ENCODE measurements at places on chromosomes 3 and 15.

- DNase-seq, result no peak
Measured at GRCh38 chr3:157912514-157913451, 193.4 kb downstream of the SHOX2 start.

GRCh38 chr3:168065569-168065968, 30.2 kb downstream of the GOLIM4 start:
- DNase-seq, result no peak

GRCh38 chr3:100810671-100811070, 101.4 kb downstream of the TFG start:
- DNase-seq, result no peak

DNA sequence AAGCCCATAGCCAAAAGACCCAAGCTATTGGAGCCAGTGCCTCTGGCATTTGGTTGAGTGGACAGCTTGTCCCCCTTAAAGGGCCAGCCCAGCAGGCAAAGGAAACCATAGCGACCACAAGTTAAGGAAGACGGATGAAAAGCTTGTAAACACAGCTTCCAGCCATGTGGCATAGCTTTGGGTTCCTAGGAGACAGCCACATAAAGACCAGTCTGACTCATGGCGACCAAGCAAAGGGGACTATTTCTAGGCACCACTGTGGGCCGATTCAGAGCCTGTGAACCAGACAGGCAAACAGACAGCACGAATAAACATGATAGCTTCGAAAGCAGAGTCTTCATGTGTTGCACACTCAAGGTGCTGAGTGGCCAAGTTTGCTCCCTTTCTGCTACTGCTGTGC, 30.5 kb upstream of the SRGAP3 start:
- DNase-seq, result no peak

DNA sequence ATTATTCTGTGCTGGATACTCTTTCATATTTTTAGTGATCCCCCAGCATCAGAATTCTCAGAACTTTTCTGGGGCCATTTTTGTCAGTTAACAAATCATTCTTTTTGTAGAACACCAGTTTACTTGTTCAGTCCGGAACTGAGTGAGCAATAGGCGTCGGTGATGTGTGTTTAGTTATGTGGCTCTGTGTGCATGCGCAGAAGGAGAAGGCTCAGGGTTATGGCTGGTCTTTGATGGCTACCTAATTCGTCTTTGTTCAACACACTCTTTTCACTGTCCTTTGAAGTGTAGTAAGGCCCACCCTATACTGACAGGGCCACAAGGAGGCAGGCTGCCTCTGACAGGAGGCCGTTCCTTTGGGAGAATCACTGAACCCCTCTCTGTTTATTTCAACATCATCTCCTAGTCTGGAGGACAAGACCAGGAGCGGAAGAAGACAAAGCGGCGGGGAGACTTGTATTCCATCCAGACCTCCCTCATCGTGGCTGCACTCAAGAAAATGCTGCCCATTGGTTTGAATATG, 158.2 kb upstream of the CHRM5 start:
- no peak for DNase-seq

All from activated naive CD8-positive, alpha-beta T cell treated with anti-CD3 and anti-CD28 coated beads for 36 hours (primary cell).